Neural crest cell (in vitro differentiated cells): ENCODE measurements at places on chromosomes 13 and 19.
A peak's percentile ranks its signal among the peaks of the same experiment; 100 is the strongest.

- peak; percentile 92 for DNase-seq
Observed at GRCh38 chr19:45467456-45468158, at the start of gene FOSB. FOSB (plus strand) TSS chr19:45467996; CDS start chr19:45468587, 591 bp downstream.

GRCh38 chr19:44554641-44555246 is 25.3 kb upstream of the CEACAM20 start:
- no peak for DNase-seq

DNA sequence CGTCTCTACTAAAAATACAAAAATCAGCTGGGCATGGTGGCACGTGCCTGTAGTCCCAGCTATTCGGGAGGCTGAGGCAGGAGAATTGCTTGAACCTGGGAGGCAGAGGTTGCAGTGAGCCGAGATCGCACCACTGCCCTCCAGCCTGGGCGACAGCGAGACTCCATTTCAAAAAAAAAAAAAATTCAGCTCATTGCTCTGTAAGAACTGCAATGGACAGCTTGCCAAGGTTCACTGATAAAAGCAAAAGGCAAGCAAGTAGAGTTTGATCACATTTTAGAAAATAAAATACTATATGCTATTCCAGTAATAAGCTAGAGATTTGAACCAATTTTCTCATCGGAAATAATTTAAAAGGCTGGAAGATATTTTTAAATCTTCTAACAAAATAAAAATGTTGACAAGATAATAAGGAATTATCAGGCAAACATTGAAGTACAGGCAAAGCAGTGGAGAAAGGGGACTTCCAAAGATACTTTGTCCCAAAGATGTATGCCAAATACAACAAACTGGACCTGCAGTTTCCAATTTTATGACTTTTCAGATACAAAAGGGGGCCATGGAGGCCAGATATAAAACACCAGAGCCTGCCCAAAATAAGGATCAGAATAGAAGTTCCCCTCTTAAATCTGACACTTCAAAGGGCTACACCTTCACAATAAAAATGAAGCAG is 29.6 kb downstream of the SLC6A16 start:
- DNase-seq = no peak

GRCh38 chr13:97279913-97280312 is 57.8 kb downstream of the MBNL2 start:
- DNase-seq = no peak

- no peak for DNase-seq
Observed at GRCh38 chr13:20499986-20500385, 25.7 kb downstream of the CRYL1 start.

DNA sequence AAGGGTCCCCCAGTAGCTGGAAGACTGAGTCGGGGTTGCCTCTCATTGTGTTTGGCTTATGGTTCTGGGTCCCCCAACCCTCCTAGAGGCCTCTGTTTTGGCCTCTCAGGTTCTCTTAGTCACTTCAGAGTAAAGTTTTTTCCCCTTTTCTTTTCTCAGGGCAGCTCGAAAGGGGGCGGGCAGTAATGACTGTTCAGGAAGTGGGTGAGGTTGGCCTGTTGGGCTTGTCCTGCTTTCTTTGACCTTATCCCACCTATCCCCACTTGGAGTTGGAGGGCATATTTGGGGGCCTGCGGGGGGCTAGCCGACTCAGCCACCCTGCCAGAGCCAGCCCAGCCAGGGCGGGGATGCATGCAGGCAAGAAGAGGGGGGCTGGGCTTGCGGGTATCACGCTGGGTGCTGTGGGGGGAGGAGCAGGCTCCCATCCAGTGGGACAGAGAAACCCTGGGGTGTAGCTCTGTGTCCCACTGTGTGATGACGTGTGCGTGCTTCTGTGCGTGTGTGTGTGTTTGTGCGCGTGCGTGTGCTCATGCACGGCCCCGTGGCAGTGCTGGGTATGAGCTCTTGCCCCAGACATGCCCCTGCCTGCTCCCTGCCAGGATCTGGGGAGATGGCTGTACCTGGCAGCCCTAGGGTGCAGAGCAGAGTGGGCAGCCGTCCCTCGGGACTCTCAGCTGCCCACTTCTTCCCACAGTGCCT is 1.4 kb downstream of the CIC start:
- DNase-seq = no peak

- DNase-seq = no peak
Observed at GRCh38 chr13:79525064-79525857, 44.3 kb downstream of the NDFIP2 start.

- DNase-seq = no peak
Observed at GRCh38 chr19:7909471-7910067, 5.1 kb upstream of the TGFBR3L start.

DNA sequence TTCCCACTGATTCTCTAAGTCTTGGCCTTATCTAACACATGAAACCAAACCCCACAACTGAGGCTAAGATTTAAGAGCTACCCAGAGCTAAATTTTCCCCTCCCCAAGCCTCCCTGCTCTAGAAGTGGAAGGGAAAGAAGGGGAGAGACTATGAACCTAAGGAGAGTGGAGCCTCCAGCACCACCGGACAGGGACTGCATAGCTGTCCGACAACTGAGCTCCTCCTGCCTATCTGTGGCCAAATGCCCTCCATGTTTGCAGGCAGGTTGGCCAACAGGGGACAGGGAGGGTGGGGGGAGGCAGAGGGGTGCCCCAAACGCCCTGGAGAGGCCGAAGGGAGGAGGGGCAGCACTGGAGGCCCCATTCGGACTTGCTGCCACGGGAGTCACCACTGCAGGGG is 6.0 kb upstream of the NAPA start:
- DNase-seq = no peak

DNA sequence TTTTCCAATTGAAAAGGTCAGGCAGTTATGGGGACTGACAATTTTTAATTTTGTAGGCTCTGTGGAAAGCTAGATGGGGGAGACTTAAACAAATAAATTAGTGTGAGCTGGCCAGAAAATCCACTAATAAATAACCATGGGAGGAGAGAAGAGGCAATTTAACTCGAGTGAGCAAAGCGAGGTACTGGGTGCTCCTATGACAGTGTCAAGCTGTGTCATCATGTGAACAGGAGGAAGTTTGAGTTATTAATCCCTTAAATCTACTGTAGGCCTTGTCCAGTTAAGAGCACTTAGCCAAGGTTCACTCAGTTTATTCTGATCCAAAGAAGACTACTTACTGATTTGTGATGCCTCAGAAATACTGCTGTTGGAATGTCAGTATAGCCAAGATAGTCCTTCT is 122.8 kb downstream of the OXGR1 start:
- no peak for DNase-seq

DNA sequence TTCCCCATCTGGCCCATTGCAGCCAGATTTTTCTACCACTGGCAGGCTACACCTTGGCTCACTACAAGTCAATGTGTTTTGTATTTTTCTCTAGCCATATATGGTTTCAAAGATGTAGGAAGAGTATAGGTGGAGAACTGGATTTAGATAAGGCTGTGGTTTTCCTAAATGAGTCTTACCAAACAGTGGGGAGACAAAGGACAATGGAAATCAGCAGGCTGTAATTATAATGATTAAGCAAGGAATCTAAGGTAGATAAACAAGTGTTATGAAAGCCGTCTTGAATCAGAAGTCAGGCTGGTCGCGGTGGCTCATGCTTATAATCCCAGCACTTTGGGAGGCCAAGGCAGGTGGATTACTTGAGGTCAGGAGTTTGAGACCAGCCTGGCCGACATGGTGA is 11.2 kb downstream of the IGFL1 start:
- no peak for DNase-seq

DNA sequence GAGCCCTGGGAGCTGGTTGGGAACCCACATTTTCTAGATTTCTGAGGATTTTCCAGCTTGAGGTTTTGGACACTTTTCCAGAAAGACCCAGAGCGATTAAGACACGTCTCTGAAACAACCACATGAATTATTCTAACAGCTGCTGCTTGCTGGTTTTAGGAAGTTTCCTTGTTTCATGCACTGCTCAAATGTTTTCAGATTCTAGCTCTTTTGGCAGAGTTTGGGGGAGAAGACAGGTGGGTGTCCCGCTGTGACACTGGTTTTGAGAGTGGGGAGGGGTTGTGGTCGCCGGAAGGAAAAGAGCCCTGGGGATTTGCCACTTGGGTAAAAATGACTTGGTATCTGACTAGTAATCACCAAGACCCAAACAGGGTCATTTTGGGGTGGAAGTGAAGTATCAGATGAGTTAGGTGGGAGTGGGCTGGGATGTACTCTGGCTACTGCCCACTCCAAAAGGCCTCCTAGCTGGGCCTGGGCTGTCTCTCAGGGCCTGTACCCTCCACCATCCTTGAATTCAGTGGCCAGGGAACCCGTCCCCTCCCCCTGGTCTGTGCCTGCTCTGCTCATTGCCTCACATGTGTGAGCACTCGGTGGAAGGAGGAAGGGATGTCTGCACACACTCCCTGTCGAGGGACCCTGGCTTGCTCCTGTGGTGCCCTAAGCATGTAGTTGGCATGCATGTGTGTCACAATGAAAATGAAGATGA is 13.2 kb downstream of the GATAD2A start:
- no peak for DNase-seq

GRCh38 chr13:75258159-75258782 is 223.7 kb downstream of the TBC1D4 start:
- DNase-seq = no peak

DNA sequence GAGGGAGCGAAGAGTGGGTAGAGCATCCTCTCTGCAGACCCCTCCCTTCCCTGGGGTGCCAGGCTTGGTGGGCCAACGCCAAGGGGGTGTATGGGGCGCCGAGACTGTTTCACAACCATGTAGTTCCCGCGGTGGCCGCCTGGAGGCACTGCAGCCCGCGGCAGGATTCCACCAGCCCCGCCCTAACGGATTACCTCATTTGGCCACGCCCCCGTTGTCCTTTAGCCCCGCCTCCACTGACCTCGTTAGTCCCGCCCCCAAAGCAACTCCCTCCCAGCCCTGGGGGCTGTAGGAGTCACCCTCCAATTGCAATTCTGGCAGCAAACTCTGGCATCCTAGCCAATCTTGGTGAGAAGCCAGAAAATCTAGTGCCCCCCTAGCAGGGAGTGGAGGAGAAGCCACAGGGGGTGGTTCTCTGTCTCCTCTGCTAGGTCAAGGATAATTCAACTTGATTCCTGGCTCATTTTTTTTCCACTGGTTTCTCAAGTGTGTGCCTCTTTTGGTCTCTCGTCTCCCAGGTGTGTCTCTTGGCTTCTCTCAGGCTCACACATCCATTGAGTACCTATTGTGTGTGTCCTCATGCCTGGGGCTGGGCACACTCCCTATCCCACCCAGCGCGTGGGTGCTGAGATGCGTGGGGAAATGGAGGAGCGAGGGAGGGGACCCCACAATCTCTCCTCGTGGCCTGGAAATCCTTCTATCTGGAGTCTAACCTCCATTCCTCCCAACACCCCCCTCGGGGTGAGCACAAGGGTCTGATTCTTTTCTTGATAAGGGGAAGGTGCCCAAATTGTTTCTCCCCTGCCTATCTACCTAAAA is 2.0 kb downstream of the OLFM2 start:
- peak; percentile 95 for DNase-seq

DNA sequence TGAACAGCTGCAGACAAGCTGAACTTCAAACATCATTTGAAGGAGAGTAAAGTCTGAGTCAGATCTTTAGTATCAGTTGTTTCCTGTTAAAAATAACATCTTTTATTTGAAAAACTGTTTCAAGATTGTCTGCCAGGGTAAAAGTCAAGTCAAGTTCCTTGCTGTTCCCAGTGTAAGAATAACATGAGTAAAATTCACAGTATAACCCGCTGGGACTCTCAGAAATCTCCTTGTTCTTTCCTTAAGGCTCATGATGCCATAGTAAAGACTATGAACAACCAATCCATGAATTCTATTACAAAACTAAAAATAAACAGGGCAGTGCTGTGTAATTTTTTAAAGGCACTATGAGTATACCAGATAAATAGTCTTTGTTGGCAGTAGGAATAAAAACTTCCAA is 112.9 kb downstream of the IRS2 start:
- no peak for DNase-seq

GRCh38 chr19:11324079-11324661 is 15.3 kb downstream of the RAB3D start:
- no peak for DNase-seq

GRCh38 chr19:39170386-39171231 is 26.2 kb upstream of the NCCRP1 start:
- DNase-seq = no peak

- no peak for DNase-seq
Observed at GRCh38 chr19:13908674-13909073, 2.7 kb downstream of the CC2D1A start.

GRCh38 chr19:29247872-29248271 is 34.9 kb upstream of the UQCRFS1 start:
- DNase-seq = no peak

GRCh38 chr19:32041681-32042292 is 303.6 kb upstream of the ZNF507 start:
- DNase-seq = peak; percentile 62

DNA sequence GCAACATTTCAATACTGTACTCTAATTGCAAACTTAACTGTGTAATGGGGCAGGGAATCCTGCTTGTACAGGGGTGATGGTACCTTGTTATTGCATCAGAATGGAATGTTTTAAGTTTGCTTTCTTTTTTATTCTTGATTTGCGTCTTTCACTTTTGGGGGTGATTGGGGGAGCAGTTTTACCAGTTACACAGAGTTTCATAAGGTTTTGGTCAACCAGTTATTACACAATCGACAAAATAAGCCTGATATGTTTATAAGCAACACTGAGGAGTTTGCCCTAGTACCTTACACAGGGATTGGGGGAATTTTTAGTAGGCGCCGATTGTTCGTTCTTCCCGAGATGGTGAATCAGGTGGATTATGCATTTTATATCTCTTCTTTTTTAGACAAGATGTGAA is 2.7 kb downstream of the KLF5 start:
- DNase-seq = no peak

DNA sequence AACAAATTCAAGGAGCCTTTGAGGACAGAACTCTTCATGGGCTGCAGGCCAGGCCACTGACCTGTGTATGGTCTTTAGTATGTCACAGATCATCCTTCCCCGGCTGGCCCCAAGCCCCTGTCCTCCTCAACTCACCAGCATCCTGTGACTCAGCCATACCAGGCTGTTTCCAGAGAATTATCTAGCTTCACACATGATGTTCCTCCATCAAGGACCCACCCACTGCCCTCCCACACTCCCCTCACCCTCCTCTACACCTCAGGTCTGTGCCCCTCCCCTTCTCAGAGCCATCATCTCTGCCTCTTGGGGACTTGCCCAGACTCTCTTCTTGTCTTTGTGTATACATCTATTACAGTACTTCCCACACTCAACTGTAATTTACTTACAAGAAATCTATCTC is 14.7 kb downstream of the DCT start:
- DNase-seq = no peak

DNA sequence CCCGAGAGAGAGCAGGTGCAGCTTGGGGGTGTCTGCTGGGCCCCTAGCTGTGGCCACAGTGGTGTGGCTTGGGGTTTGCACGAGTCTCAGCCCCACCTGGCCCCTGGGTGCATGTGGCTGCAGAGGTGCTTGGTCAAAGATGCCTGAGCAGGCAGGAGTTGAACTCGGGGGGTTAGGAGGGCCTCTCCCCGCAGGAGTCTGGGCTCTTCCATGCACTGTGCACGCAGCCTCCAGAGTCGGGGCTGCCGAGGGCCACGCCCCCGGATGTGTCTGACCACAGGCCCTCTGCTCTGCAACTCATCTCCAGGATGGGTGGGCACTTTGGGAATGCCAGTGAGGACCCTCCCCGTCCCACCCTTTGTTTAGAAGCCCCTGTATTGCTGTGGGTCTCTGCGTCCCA is 91.5 kb upstream of the MCF2L start:
- no peak for DNase-seq
